ENCODE measurements at places on chromosomes 6 and 20.

DNA sequence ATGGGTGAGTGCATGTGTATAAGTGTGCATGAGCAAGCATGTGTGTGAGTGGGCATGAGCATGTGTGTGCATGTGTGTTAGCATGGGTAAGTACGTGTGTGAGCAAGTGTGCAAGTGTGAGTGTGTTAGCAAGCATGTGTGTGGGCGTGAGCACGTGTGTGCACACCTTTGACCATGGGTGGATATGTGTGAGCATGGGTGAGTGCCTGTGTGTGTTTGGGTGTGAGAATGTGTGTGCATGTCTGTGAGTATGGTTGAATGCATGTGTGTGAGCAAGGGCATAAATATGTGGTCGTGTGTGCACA, 84.6 kb downstream of the DLL1 start:
- no peak for DNase-seq

DNA sequence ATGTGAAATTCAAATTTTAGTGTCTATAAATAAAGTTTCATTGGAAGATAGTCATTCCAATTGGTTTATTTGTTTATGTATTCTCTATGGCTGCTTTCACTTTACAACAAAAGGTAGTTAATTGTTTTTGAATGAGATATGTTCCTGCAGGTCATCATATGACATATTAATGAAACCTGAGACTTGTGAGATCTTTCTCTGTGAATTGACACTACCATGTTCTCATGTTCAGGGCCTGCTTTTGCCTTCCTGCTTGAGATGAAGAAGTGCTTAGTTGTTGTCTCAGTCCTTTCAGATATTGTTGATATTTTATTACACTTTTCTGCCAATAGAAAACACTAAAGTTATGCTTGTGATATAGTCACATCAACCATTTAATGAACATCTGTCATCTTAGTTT, 132.5 kb downstream of the UTRN start:
- DNase-seq, result no peak

DNA sequence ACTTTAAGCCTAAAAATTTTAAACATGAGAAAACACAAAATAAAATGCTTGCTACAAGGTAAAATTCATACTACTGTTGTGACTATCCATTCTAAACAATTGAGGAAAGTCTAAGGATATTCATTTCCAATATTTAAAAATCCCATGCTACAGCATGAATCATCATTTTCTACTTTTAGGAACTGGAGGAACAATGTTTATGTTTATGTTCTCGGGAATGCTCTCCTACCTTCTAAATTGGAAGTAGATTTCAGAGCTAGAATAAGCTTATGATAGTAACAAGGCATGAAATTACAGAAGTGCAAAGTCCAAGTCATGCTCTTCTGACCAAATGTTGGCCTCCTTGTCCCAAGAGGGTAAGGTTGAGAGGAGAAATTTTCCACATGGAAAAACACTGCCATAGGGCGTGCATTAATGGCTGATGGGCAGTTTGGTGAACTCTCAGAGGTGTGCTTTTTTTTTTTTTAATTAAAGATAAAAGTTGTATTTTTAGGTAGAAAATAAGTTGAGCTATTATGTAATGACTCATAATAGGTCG, 6.0 kb upstream of the MYLK4 start:
- no peak for DNase-seq

DNA sequence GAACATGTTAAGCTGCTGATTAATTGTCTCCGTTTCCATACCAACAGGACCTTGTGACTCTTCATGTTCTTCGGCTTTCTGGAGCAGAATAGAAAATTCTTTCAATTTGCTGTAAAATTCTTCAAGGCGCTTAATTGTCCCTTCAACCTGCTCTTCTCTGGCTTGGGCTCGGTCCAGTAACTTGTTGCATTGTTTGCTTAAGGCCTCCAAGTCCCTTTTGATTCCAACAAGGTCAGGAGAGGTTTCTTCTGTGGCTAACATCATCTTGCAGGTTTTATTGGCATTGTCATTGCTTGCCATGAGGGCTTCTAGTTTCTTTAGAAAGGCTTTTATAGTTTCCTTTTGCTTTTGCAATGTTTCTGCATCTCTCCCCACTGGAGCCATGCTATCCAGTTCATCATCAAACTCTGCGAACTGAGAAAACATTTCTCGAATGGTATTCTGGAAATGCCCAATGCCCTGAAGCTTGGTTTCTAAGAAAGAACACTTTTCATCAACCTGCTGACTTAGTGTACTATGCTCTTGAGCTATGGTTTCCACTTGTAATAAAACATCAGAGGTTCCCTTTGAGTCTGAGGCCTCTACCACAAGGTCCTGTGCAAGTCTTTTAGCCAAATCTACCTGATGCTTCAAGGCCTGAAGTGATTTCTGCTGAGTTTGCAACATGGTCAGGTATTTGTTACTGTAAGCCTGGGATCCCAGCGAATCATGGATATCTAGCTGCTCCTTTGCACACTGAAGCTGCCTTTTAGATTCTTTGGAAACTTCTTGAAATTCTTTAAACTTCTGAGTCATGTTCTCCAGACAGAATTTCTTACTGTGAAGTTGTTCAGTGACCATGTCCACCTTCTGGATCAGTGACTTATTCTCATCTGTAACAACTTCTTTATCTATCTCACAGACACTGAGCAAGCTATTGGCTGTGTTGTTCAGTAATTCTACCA, 90.2 kb downstream of the DST start:
- no peak for DNase-seq

DNA sequence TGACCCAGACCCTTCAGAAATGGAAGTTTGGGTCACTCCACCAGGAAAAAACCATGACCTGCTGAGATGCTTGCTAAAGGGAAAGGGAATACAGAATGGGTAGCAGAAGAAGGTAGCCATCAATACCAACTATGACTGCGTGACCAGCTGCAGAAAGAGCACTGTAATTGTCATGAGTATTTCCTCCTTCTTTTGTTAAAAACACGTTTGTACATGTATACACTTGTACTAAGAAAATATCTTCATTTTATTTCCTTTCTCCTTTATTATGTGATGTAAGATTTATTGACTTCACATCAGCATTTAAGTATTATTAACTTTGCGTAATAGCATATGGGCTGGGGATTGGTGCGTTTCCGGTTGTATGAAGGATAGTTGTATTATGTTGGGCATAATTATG, 12.6 kb upstream of the MUC21 start:
- no peak for DNase-seq

- no peak for DNase-seq
These were observed 74.8 kb upstream of the JARID2 start for GRCh38 chr6:15171026-15171425.

DNA sequence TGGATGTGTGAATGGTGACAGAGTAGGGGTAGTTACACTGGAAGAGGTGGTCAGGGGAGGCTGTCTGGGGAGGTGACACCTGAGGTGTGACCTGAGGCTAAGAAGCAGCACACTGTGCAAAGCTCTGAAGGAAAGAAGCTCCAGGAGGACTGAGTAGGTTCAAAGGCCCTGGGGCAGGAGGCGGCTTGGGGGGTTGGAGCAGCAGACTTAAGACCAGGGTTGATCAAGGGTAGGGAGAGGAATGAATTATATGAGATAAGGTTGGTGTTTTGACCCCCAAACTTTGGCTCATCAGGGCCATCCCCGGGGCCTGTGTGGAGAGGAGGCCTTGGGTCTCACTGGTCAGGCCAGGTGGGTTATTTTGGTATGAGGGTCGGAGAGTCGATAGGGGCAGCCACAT, 166.1 kb downstream of the GRM4 start:
- no peak for DNase-seq

DNA sequence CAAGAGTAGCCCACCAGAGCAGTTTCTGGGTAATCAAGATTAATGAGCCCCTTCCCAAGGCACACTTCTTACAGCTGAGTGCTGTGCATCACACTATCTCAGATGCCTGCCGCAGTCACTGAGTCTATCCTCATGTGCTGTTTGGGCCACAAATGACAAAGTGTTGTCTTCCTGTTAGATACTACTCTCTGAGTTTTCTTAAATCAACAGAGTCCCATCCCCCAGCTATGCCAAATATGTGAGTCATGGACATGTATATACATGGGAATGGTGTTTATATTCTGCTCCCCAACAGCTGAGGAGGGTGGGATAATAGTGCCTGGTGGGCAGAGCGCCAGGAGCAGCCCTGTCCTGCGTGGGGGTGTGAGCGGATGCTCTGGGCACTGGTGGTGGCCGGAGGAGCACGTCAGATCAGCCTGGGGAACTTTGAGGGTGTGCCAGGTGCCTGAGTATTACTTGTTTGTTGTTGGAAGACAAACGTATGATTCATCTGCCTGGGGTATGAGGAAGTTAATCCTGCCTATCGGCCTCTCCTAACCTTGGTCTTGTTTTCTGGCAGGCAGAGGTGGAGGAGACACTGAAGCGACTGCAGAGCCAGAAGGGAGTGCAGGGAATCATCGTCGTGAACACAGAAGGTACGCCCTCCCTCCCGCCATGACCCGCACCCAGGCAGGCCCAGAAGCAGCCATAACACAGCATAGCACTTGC, 9.6 kb downstream of the DYNLRB1 start:
- no peak for DNase-seq

DNA sequence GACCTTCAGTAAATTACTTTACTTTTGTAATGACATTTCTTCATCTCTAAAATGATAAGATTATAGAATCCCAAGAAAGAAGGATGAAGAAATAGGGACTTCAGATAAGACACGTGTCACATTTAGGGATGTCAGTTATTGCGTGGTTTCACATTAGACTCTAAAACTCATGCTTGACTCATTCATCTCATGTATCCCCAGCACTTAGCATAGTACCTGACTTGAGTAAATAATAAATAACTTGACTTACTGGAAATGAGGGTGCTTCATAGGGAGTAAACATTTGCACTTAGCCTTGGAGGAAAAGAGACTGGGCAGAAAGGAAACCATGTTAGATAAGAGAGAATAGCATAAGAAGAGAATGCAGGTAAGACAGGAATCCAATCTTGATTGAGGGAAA, 37.2 kb downstream of the VTA1 start:
- DNase-seq, result no peak

- no peak for DNase-seq
These were observed 136.7 kb upstream of the EXOC2 start for GRCh38 chr6:829656-830055.

DNA sequence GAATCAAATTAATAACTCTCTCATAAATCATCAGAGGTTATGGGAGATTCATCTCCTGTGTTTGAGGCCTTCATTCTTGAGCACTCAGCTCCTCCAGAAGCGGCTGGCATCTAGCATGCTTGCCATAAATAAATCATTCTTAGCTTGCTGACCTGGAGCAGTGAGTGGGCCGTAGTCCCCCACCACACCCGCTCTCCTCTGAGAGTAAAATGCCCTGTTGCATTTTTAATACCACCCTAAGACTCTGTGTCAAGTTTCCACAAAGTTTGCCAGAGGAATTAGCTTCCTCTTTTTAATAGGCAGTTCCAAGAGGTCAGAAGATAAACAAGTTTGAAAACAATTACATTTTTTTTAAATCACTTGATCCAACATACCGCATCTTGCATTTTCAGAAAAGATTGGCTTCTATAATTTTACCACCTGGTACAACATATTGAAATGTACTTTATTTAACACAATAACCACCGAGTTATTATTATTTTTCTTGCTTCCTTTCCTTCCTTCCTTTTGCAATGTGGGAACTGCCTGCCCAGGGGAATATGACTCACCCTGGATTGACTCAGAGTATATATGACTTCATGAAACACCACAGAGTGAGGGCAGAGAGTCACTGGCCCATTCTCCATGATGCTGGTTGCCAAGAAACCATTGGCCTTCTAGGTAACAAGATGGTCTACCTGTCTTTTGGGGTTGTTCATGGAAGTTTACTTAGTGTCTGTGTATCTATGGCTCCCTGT, 29.4 kb upstream of the CLIC5 start:
- no peak for DNase-seq

- DNase-seq, result no peak
These were observed 33.8 kb upstream of the PLCB4 start for GRCh38 chr20:9035126-9035525.

DNA sequence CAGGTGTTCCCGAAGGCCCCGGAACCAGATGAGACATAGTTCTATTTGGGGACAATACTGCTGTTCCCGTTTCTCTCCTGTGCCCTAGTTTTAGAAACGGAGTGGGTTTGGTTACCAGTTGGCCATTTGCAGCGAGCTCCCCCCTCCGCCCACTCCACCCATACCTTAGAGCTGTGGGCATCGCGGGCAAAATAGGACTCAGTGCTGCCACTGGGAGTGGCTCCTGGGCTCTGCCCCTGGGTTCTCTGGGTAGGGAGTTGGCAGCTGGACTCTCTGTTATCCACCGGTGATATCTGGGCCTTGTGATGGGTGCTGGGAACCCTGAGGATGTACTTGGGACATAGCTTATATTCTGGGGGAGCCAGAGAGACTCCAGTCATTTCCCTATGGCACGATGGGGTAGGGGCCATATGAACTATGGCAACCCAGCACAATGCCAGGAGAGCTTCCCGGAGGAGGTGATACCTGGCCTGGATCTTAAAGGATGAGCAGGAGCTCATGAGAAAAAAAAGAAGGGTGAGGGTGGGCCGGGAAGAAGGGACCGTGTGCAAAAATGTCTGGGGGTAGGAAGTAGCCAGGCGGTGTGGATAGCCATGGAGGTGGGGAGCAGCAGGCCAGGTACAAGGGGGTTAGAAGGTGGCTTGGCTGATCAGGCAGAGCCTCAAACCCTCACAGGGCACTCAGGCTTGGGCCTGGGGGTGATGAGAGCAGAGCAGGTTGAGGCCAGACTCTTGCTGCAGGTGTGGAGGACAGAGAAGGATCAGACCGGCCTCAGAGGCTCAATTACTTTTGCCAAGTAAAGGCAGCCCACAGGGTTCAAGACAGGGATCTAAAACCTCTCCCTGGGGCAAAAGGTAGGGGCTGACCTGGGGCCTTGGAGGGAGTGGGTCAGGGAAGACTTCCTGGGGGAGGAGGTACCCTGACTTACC, 9.6 kb downstream of the SRC start:
- DNase-seq, result no peak

DNA sequence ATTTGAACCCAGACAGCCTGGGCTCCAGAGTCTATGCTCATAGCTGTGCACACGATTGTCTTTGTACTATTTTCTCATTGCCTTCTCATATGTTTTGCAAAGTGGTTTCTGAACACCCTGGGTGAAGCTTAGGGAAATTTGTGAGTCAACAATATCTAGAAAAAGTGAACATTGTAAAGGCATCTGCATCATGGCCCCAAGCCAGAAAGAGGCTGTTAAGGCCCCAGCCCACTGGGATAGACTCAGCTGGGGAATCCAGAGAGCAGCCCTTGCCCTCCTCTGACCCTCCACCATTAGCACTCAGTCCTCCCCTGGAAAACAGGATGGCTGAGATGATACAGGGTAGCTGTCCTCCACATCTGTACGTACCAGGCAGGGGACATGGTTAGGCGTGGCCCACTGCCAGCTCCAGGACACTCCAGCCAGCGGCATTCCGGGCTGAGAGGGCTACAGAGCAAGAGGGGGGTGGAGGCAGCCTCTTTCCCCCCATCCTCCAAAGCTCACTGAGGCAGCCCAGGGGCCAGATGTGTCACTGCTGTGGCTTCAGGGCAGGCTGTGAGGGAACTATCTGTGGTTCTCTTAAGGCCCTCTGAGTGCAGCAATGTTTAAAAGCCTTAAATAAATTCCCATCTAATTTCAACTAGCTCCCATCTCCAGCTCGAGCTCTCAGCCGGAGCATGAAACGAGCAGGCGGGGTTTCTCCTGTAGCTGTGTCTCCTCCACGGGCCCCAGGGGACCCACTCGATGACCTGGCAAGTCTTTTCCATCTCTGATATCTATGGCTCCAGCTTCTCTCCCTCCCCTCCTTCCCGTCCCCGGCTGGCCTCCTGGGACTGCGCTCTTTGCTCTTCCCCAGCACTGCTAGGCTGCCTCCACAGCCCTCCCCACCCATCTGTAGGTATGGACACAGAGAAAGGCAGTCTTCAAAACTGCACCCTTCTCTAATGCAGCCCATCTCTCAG, 209.4 kb upstream of the LRFN2 start:
- no peak for DNase-seq

- no peak for DNase-seq
These were observed 18.2 kb upstream of the OCSTAMP start for GRCh38 chr20:46568570-46569129.

- no peak for DNase-seq
These were observed 338.4 kb upstream of the CITED2 start for GRCh38 chr6:139712830-139713229.

Data from effector CD4-positive, alpha-beta T cell (primary cell).